ENCODE measurements at places on chromosomes 12 and 14.

DNA sequence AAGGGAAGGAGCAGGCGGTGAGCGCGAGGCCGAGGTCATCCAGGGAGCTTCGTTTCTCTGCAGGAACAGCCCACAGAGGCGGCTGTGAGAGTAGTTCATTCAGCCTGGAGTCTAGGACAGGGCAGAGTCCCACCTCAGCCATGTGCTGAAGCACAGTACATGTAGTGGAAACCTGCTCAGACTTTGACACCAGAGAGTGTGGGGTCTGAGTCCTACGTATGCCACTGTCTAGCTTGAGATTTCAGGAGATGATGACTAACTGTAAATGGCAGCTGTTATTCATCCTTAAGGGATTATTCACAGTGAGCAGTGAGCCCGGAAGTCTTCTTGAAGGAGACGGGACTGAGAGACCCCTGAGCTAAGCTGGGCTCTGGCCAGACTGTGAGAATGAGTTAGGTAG is 938 bp upstream of the SLC6A13 start:
- DNase-seq, result peak; percentile 16

GRCh38 chr14:93683226-93683625 is 105.1 kb downstream of the PRIMA1 start:
- no peak for DNase-seq

GRCh38 chr12:12941450-12942350 is 10.3 kb downstream of the GPRC5D start:
- DNase-seq, result no peak

DNA sequence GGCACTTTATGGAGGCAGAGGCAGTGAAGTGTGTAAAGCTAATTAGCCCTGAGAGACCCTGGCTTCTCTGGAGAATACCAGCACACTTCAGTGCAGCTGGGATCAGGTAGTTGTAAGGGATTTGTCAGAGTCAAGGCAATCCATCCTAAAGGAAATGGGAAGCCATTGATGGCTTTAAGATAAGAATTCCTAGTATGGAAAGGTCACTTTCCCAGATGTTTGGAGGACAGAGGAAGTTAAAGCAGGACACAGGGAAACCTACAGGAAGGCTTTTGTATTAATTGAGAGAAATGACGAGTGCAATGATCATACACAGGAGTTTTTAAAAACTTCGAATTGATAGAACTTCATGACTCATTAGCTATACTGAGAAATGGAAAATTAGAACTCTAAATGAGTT is 254.4 kb downstream of the SLC16A7 start:
- DNase-seq, result no peak

DNA sequence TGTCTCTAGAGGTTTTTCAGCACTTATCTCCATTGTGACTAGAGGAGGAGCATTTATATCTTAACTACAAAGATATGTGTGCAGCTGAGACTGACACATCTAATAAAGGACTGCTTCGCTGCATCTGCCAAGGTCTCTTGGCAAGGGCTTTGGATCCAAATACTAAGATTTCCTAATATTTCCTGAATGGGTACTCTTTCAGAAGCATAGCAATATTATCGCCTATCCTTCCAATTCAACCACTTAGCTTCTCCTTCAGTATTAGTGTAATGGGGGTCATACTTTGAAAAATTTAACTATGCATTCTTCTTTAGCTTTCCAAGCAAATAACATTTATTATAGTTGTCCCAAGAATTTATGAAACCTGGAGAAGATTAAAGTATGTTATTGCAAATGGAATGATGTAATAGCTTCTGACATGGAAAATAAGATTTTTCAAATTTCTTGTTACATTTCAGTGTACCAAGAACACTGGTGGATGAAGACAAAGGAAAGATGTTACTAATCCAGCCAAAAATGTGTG is 243.0 kb upstream of the PDE3A start:
- DNase-seq, result no peak

DNA sequence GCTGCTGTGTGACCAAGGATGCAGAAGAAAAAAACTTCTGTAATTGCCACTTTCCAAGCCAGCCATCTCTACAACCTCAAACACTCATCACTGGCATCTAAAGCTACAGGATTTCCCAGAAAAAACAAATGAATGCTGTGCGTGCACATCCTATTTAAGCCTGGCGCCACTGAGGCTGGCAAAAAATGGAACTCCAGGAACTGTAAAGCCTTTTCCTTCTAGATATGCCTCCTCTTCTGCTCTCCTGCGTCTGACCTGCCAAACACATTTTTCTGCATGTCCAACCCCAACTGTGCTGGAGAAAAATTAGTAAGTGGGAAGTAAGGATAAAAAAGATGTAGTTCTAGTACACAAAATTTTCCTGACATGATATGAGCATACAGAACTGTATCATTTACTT is 184.9 kb downstream of the ITPR2 start:
- DNase-seq, result no peak

GRCh38 chr12:104604995-104605675 is 148.4 kb downstream of the CHST11 start:
- DNase-seq, result no peak

DNA sequence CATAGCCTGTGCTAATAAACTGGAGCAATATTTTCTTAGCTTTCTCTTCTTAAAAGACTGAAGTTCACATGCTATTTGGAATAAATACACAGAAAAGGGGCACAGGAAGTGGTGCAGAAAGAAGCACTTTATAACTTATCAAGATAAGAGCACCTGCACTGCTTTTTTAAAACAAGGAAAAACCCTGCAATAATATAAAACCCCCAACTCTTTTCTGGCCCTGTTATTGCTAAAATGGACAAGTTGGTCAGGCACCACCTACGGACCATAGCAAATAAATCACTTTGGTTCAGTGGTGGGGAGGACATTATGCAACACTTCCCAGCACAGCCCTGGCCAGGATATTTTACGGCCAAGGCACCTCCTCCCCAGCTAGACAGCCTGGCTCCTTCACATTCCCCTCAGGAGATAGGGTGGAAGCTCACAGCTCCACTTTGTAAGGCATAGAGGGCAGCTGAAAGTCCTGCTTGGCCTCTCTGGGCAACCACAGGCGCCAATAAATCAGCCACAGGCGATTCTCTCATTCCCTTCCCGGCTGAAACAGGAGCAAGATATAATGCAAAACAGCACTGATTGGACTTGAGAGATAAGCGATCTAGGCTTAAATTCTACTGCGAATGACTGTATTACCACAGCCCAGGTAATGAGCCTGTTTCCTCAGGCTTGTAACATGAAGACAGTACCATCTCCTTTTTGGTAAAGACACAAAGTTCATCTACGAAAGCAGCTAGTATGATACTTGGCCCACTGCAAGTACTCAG is 2.0 kb downstream of the ZBTB25 start:
- peak; percentile 70 for DNase-seq

- no peak for DNase-seq
Observed at GRCh38 chr12:12715459-12716150, 1.6 kb upstream of the CDKN1B start.

DNA sequence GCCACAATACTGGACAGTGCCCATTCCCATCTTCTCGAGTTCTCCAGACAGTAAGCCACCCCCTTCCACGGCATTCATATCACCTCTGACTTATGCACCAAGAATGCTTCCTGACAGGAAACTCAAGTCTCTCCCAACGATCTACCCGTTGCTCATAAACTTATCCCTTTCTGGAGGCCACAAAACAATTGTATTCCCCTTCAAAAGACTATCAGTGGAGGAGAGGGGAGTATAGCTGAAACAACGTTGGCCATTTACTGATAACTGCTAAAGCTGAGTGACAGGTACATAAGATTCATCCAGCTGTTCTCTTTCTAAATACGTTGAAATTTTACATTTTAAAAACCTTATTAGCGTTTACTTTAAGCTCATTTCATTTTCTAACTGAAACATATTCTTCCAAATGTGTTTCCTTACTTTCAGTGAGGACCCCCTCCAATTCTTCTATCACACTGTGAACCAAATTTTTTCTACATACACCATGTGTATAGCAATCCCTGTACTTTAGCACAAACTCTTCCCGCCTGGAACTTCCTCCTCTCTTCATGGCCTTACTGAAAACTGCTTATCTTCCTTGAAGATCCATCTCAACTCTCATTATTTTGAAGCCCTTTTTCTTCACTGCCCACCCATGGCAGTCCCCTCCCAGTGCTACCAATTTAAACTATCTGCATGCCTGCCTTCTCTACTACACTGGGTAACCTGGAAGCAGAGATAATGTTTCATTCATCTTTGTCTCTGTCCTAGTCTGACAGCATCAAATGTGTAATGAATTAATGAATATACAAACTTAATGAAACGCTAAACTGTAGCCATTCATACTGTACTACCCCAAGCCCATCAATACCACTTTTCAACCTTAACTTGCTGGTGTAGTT is 28.8 kb downstream of the ATXN2 start:
- peak; percentile 79 for DNase-seq

DNA sequence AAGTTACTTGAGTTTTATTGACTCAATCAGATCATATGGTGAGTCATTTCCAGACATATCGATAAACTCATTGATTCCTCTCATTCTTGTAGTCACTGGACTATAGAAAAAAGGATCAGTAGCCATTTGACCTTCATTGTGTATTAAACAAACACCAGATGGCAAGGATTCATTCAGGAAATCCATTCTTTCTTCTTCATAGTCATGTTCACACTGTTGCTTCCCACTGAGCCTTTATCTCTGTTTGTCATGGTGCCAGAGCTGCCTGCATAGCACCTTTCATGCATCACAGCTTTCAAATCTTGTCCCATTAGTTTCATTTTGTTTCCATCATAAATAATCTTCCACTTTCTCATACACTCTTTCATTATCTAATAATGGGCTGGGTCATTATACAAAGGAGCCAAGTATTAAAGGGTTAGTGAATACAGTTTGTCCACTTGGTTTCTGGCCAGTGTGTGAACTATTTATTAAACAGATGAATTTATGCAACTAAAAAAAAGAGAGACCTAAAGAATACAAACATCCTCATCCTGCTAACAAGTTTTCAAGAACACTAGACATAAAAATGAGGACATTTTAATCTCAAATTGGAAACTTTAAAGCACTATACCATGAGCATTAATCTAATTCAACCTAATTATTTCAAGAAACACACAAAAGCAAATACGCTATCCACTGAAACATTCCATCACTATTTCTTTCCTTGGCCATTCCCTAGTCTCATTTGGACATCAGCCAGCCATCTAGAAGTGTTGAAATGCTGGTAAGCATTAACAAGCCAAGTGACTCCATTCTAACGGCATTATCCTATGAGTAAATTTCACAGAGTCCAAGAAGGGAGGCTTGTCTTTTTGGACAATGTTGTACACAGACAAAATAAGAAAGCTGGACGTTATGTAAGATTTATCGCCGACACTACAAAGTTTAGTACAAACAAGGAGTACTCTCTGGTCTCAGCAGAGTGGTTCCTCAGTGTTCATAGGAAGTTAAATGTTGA is 476.5 kb downstream of the FOXG1 start:
- DNase-seq, result no peak

GRCh38 chr12:55051197-55051947 is 31.6 kb downstream of the NEUROD4 start:
- no peak for DNase-seq

GRCh38 chr12:94297096-94297699 is 148.8 kb downstream of the PLXNC1 start:
- no peak for DNase-seq

DNA sequence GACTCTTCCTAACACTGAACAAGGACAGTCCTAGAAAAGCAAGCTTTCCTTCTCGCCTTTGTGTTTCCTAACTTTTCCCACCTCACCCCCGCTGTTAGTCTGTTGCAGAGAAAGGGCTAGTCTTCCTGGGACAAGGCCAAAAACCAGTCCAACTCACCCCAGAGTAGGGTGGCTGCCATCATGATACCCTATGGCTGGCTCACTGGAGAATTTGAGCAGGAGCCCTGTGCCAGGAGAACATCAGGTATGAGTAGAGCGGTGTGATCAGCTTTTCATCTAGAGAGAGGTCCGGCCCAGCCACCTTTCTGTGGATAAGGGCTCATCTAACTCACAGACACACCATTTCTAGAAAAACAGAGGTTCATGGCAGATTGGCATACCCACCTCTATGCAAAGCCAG is 16.7 kb upstream of the ZFP36L1 start:
- DNase-seq, result no peak

DNA sequence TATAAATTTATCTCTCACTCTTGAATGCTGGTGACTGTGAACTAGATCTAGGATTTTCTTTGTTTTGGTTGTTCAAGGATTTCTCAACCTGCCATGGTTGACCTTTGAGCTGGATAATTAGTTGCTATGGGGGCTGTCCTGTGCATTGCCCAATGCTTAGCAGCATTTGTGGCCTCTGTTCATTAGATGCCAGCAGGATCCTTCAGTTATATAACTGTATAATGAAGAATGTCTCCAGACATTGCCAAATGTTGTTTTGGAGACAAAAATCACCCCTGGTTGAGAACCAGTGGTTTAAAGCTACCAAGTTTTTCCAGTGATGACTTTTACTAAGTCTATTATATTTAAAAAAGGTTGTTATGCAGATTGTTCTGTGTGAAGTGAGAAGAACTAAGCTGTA is 147.9 kb upstream of the STXBP6 start:
- DNase-seq, result no peak

DNA sequence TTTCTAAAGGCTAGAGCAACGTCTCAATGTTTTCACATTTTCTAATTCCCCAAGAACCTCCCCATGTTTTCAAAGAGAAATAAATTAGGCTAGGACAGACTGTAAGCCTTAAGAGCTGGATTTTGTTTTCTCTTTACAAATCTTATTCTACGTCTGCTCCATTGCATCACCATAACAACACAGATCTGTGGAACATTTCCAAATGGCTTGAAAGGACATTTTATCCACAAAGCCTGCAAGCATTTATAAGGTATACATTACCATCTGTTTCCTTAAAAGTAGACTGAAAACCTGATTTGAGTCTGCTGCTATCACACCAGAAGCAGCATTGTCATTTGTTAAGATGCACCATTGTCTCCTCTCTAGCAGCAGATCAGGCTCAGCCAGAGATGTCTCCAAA is 115.3 kb upstream of the PLEKHA5 start:
- no peak for DNase-seq

GRCh38 chr12:154058-154457 is 59.9 kb downstream of the SLC6A12 start:
- DNase-seq, result no peak

Data from urothelium cell line (cell line).